ENCODE measurements at places on chromosomes 16 and 17. TPM values are rescaled to one million over a fixed set of nuclear protein-coding genes. Genes with fewer than 3 reads are reported as not detected.

Gene MMP15
- total RNA-seq: 2.9 TPM

DNA sequence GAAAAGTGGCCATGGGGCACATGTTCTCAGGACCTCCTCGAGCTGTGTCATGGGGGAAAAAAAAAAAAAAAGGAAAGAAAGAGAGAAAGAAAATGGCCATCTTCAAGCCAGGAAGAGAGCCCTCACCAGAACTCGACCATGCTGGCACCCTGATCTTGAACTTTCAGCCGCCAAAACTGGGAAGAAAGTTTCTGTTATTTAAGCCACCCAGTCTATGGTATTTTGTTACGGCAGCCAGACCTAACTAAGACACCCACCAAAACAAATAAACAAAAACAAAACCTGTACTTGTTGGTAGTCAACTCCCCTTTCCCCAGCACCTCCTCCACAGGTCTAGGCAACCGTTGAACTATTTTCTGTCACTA lies 26.1 kb upstream of the SLC13A2 start:
- DNase-seq: no peak

Gene SYNGR3
- 8.3 TPM for total RNA-seq

GRCh38 chr17:13031718-13032350 lies 14.0 kb upstream of the ELAC2 start:
- DNase-seq: no peak

DNA sequence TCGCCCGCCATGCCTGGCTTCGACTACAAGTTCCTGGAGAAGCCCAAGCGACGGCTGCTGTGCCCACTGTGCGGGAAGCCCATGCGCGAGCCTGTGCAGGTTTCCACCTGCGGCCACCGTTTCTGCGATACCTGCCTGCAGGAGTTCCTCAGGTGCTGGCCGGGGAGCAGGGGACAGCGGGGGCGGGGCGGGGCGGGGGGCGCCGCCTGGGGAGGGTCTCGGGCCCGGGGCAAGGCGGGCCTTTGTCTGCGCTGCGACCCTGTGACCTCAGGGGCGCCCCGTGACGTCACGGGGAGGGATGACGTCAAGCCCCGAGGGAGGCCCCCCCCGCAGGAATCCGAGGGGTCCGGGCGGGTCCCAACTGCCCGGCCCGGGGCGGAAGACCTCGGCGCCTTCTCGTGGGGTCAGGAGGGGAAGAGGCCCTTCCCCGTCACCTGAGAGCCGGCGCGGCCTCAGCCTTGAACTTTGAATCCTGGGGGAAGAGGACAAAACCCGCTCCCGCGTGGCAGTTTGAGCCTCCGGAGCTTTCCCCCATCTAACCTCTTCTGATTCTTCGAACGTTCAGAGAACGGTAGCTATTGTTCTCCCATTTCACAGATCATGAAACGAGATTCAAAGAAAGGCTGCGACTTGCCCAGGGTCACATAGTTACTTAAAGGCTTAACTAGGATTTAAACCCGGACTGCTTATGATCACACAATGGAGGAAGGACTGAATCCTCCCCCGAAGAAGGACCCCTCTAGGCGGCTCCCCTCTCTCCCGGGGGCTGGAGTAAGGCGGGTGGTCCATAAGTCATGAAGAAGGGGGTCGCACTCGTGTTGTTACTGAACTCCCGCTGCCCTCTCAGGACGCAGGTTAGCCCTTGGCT lies 527 bp downstream of the TRAF4 start:
- DNase-seq: no peak

- DNase-seq: no peak
Observed at GRCh38 chr16:16890964-16891363, 512.0 kb downstream of the NPIPA7 start.

GRCh38 chr17:36183001-36183971 lies 6.8 kb upstream of the TBC1D3B start:
- no peak for DNase-seq

DNA sequence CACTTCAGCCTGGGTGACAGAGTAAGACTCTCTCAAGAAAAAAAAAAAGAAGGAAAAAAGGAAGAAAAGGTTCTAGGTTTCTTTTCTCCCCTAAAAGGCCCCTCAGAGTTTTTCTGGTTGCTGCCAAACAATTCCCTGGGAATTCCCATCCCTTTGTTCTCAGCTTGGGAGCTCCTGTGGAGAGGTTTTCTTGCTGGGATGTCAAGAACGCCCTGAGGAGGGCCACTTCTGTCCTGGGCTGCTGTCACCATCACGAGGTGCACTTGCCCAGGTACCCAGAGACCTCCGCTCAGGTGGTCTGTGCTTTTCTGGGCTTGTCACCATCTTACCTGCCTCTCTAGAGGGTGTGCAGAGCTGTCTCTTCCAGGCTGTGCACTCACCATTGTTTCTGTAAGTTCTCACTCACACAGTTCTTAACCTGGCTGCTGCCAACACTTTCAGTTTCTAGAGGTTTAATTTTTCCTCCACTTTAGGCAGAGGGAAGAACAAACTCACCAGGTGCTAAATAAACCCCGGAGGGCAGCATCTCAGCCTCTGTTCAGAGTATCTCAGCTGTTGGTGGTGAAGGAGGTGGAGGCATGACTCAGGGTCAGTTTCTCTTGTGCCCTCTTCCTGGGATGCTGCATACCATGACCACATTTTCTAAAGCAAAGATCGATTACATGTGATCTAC lies 2.4 kb upstream of the COX6A2 start:
- no peak for DNase-seq

GRCh38 chr16:81545470-81546250 lies 101.1 kb downstream of the CMIP start:
- DNase-seq: no peak

DNA sequence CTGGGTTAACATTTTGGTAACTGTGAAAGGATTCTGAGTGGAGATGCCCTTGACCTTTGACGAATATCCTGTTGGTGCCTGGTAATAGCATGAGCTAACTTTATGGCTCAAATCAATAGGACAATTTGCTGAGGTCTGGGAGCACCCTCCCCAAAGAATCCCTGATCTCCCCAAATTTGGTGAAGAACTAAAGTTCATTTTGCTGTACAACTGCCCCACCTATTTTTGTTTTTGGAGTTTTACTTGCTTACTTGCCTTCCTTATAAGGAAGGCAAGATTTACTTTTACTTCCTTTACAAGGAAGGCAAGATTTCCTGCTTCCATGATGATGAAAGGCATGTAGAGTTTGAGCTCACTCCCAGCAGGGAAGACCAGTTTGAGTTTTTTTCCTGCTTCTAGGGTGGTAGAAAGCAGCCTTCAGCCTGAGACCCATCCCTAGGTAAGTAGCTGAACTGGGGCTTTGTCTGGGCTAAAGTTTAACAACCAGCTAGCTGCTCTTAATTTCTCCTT lies 2.8 kb downstream of the KRTAP4-9 start:
- no peak for DNase-seq
